ENCODE measurements at places on chromosomes 12 and 14.

DNA sequence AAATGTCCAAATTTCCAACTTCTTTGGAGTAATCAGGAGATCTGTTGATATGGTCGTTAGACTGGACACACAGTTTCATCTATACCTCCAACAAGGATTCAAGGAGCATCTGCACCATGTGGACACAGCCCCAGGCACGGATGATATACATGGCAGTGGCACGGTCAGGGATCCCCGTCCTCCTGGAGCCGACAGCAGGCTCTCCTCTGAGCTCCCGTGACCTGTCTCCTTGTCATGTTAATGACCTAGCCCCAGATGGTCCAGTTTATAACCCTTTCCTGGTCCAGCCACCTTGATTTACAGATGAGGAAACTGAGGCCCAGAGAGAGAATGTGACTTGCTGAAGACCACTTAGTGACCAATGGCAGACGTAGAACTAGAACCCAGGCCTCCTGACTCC is 16.5 kb upstream of the SERPINA4 start:
- DNase-seq = no peak

- DNase-seq = no peak
Measured at GRCh38 chr14:74942181-74942580, 13.2 kb downstream of the PGF start.

DNA sequence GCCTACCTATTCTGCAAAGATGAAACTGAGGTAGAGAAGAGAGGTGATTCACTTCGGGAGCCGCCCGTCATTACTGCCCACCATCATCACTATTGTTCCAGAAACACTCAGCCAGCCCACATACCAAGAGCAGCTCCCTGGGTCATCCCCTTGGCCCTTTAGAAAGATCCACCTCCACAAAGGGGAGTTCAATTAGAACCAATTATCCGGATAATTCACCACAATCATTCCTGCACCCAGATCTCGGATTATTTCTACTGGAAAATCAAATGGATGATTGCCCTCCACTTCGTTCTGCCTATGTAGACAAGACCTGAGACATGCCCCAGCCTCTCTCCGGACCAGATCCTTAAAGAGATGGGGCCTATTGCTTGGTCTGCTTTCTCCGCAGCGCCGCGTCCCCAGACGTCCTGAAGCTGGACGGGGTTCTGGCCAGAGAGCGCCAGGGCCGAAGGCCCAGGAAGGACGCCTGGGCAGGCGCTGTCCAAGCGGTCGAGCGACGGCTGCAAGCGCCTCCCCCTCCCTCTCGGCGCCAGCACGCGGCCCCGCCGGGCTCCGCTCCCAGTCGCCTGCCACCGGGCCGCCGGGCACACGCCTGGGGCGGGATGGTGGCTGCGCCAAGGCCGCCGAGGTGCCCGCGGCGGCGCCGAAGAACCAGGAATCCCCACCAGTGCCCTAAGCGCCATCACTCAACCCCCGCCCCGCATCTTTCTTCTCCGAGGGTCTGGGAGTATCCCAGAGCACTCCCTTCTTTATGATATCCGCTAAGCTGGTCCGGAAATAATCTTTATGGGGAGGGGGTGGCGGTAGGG is 1.3 kb upstream of the ASCL1 start:
- DNase-seq = no peak

GRCh38 chr12:107929436-107929835 is 154.9 kb downstream of the ASCL4 start:
- no peak for DNase-seq

GRCh38 chr12:106831699-106832098 is 57.2 kb downstream of the RIC8B start:
- no peak for DNase-seq

GRCh38 chr14:91005716-91006115 is 54.7 kb downstream of the RPS6KA5 start:
- DNase-seq = no peak

- DNase-seq = no peak
Measured at GRCh38 chr14:62691647-62692489, 353.4 kb downstream of the KCNH5 start.

DNA sequence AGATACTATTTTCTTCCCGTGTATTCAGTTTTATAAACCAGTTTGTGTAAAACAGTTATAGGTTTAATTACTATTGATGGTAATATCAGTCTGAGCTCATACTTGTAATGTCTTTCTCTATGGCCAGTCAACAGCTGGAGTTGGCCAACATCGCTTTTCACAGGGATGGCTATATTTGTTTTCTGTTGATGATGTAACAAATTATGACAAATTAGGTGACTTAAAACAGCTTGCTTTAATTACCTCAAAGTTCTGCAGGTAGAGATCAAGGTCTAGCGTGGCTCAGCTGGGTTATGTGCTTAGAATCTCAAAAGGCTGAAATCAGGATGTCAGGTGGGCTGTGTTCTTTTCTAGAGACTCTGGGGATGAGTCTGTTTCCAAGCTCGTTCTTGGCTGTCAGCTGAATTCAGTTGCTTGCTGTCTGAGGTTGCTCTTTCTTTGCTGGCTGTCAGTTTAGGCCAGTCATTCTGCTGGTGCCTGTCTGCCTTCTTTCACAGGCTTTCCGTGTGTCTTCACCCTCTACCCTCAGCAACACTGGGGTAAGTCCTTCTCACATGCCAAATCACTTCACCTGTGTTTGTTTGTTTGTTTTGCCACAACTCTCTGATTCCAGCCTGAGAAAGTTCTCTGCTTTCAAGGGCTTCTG is 370.2 kb upstream of the E2F7 start:
- no peak for DNase-seq

DNA sequence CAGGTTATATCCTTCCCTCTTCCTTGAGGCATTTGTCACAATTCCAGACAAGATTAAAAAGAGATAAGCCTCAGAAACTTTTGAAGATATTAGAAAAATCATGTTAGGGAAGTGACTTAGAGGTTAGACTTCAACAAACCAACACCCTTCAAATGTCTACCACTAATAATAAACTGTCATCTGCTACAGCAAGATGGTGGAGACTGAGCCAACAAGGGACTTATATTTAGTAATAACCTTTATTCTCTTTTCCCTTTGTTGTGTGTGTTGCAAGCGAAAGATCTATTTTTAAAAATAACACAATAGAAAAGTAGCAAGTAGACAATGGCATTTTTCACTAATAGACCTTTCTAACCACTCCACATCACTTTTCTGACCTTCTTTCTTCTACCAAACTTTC is 28.6 kb downstream of the PRICKLE1 start:
- no peak for DNase-seq

DNA sequence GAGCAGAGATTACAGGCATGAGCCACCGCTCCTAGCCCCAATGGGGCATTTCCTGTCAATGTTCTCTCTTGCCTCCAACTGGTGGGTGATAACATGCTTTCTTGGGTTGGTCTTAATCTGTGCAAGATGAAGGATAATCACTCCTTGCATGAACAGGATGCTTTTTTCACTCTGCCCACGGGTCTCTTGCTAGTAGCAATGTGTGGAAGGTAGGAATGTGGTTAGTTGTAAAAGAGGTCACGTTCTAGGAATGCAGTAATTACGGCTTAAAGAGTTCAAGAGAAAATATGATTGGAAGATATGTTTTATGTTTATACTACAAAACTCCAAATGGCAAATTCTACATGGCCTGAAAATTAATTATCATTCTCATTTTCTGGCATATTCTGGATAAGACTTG is 10.5 kb downstream of the RNASE10 start:
- DNase-seq = no peak
